ENCODE measurements at places on chromosomes 3 and 15.

- DNase-seq, result no peak
Measured at GRCh38 chr3:170726976-170727661, 141.2 kb upstream of the SLC7A14 start.

- DNase-seq, result no peak
Measured at GRCh38 chr3:189049458-189050236, 122.1 kb upstream of the TPRG1 start.

GRCh38 chr3:195253923-195254432 lies 17.0 kb downstream of the XXYLT1 start:
- DNase-seq, result no peak

- DNase-seq, result no peak
Measured at GRCh38 chr3:159158213-159158612, 356.4 kb downstream of the MFSD1 start.

DNA sequence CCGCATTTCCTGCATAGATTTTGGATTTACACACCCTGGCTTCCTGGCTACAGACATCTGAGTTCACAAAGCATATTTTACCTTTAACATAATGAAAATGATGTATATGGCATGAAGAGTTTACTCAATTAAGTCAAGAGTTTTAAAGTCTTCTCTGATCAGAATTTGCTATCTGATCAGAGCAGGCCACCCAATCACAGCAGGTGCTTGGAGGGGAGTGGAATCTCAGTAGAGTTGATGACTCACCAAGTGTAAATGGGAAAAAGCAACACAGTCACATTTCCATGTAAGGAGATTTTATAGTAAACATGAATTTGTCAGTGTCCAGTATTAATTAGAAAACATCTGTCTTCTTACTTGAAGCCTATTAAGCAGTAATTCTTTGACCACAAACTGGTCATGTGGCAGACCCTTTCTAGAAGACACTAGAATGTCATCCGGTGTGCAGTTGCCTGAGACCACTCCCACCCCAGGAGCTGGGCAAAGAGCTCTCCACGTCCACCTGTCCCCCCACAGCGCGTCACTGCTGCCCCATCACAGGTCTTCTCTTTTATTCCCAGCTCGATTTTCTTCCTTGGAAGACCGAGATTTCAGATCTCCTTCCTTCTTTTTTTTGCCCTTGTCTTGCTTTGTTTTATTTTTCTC lies 10.8 kb downstream of the MESD start:
- DNase-seq, result no peak

DNA sequence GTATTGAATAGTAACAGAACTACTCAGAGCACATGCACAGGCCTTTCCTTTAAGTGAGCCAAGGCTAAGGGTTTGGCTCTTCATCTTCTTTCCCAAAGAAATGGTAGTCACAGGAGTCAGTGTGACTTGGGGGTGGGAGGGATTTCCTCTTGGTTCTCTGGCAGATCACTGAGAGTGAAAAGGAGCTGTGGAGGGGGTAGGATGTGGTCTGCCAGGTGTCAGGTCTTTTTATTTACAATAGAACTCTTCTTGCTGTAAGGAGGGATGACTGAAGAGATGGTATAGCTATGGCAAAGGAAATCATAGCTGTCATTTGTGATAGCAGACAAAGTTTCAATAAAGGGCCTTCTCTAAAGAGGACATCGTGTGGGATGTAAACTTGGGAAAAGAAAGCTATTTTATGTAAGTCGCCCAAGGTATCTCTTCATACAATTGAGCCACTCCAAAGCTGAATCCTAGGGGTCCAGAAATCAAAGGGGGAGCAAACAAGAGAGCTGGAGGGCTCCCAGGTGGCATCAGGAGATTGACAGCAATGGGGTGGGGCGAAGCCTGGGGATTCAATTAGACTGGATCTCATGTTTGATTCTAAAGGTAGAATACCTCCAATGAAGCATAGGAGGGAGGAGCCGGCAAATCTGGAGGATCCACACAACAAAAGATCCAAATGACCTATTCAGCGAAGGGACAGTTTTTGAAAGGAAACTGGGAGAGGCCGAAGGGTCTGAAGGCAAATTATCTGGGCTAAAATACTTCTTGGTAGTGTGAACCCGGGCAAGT lies 20.0 kb upstream of the CHD2 start:
- DNase-seq, result no peak

DNA sequence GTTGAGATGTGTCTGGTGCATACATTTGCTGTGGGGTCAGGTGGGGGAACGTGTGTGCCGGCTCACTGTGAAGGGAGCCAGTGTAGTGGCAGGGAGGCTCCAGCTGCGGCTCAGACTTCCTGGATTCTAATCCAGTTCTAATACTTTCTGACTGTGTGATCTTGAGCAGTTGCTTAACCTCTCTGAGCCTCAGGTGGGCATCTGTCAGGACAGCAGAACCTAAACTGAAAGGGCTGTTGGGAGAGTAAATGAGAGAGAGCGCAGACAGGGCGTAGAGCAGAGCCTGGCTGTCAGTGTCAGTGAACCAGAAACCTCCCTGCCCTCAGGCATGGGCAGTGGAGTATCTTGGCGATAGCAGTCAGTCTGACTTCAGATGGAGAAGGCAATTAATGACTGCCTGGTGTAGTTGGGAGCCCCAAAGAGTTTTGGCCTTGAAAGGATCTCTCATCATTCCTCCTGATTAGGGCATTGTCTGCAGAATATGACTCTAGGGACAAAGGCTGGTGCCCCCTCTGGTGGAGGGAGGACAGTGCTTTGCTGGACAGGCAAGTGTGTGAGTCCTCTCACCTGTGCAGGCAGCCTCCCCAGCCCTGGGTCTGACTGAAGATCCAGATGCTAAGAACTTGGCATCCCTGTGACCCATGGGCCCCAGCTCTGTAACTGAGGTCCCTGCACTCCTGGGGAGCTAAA lies 9.6 kb downstream of the KBTBD13 start:
- DNase-seq, result peak; percentile 46

DNA sequence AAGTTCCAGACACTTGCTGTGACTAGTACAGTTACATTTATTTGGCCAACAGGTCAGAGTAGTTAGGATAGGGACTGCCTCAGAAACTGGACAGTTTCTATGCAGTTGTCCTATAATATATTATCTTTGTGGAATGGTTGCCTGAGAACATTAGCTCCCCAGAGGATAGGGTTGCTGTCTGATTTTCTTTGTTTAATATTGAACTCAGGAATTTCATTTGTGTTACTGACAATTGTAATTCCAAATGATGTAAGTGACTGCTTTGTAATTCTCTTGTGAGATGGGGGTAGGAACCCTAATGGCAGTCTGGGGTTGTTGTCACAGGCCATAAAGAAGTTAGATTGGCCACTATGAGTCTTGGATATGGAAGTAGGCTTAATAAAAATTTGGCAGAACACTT lies 2.2 kb downstream of the NXPE3 start:
- no peak for DNase-seq

- no peak for DNase-seq
Measured at GRCh38 chr3:111151438-111151837, 79.8 kb downstream of the NECTIN3 start.

DNA sequence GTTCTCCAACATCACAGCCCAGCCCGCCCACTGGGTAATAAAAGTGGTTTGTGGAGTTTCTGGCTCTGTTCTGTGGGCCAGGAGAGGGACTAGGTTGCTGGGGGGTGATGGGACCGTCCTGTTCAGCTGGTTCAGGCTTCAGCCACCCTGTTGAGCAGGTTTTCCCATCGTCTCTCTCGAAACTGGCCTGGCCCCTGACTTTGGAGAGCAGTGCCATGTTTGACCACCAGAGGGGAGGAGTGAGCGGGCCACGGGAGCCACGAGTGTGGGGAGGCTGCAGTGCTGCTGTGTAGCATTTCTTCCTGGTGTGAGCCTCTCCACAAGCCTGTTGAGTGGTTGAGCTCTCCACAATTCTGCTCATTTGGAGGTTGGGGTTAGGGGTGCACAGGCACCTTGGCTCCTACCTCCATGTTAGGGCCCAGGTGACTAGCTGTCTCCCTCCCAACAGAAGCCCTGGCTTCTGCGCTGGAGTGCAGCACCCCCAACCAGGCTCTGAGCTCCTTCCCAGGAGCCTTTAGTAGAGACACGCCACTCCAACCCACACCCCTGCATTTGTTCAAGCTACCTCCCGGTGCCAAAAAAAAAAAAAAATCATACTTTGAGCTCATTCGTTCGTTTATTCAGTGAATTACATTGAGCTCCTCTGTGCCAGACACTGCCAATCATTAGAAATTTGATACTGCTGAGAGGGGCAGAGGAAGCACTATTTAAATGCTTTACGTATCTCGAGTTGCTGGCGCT lies 13.9 kb downstream of the SPINT1 start:
- DNase-seq, result peak; percentile 60
